ENCODE measurements at places on chromosomes 5 and 9.

GRCh38 chr9:108953983-108954574, 19.9 kb downstream of the ABITRAM start:
- no peak for DNase-seq

- DNase-seq = no peak
Observed at GRCh38 chr5:160491438-160491837, 69.8 kb downstream of the PTTG1 start.

DNA sequence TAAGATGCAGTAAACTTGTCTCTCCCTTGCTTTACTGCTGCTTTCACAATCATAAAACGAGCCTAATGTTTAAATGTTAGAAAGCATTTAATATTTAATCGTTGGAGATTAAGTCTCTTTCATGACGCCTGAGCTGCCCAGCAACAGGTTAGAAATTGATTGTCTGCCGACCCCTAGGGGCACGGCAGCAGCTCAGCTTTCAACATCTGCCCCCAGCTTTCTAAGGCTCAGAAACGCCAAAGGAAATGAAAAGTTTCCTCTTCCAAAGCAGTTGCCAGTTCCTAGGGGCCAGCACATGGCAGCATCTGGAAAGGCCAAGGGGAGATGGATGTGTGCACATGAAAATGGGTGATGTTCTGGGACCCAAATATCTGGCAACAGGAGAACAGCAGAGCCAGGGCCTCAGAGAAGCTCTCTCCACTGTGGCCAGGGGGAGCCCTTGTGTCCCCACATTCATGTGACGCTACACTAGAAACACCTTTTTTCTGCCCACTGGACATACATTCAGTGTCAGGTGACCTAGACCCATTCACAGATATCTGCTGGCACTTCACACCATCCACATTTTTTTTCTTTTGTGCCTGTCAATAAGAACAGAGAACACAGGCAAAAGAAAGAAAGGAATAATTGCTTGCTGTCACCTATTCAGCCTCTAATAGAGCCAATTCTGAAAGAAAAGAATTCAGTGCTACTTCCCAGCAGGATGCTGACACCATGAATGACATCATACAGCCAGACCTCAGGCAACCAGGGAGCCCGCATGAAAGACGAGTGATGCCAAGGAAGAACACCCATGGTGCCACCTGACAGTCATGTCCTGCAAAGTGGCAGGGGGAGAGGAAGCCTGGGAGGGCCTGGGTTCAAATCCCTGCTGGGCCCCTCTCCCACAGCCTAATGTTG, 205.0 kb upstream of the TAS2R1 start:
- DNase-seq = no peak

DNA sequence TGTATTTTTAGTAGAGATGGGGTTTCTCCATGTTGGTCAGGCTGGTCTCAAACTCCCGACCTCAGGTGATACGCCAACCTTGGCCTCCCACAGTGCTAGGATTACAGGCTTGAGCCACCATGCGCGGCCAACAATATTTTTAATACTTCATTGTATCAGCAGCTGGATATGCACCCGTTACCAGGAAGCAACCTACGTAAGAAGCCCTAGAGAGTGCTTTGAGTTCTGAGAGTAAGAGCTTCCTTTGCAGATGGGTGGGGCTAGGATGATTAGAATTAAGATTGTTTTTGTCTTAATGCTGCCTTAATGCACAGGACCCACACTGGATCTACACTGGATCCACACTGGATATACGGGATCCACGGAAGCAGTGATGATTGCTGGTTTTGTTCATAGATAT, 123.9 kb upstream of the ABCA1 start:
- no peak for DNase-seq

DNA sequence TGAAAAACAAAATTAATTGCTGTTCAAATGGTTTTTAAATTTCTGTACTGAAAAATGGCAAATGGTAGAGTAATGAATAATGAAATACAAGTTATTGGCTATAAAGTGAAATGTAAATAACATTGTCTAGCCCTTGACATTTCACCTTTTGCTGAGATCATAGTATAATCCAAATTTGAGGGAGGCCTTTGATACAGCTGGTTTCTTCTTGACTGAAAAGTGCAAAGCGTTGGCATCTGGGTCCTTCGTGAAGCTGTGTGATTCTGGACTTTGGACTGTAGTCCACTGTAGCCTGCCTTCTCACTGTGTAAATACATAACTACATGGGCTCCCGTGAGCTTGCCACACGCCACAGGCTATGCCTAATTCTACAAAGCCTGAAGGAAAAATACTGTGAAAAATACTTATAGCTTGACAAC, 52.3 kb downstream of the ARHGEF28 start:
- no peak for DNase-seq

GRCh38 chr9:99221266-99221620, 499 bp downstream of the ALG2 start:
- no peak for DNase-seq

- no peak for DNase-seq
Observed at GRCh38 chr5:146944764-146945616, 66.4 kb upstream of the PPP2R2B start.

- DNase-seq = no peak
Observed at GRCh38 chr9:137314561-137315560, 12.8 kb upstream of the NRARP start.

- no peak for DNase-seq
Observed at GRCh38 chr5:138459311-138459933, 5.9 kb upstream of the EGR1 start.

GRCh38 chr5:6788956-6789649, 75.9 kb downstream of the TENT4A start:
- no peak for DNase-seq

- no peak for DNase-seq
Observed at GRCh38 chr5:25851301-25851700, 1187.1 kb downstream of the CDH9 start.

- no peak for DNase-seq
Observed at GRCh38 chr9:14747111-14747510, 24.6 kb upstream of the CER1 start.

- no peak for DNase-seq
Observed at GRCh38 chr5:14491015-14491915, 90.3 kb upstream of the OTULINL start.

- DNase-seq = no peak
Observed at GRCh38 chr5:42951293-42951840, 88.8 kb downstream of the ANXA2R start.

DNA sequence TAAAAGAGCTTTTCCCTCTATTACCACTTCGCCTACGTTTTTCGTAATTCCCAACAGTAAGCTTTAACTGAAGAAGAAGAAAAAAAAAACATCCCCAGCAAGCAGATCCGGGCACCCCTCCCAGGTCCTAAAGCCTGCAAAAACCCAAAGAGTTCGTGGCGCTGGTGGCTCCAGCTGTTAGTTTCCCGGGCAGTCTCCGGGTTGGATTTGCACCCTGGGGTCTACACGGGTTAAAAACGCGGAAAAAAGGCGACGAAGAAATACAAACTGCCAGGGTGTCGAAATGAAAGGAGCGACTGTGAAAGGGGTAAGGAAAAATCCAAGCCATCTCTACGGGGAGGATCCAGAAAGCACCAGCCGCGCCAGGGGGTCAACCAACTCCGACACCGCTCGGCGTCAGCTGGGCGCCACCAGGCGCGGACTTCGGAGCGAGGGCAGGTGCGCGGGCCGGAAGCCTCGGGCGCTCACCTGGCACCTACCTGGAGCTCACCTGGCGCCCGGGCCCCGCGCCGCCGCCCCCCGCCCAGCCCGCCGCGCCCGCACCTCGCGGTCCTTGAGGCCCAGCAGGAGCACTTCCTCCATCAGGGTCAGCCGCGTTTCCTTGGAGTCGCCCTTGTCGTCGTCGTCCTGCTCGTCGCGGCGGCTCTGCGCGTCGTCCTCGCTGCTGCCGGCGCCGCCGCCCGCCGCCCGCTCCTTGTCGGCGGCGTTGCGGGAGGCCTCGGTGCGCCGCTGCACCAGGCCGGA, 680 bp downstream of the GOLPH3 start:
- peak; percentile 20 for DNase-seq
